A549 treated with RU486 at 1 μM for 4 hours (cell line): ENCODE measurements at places on chromosomes 11 and 22. TPM values are rescaled to one million over a fixed set of nuclear protein-coding genes. Genes with fewer than 3 reads are reported as not detected.

OR2AG1 gene
- not detected in 5 replicates for total RNA-seq

C22orf15 gene
- total RNA-seq = not detected in 5 replicates

FIBIN gene
- total RNA-seq = not detected in 5 replicates

WT1 gene
- total RNA-seq = 4.9 to 6.5 TPM (median 6.4 TPM) in 5 replicates

MUC6 gene
- 0.01 TPM in 2 of 5 replicates, not detected in the others for total RNA-seq

SLCO2B1 gene
- 3.2 to 4.0 TPM (median 3.4 TPM) in 5 replicates for total RNA-seq

HPX gene
- 0.32 to 0.75 TPM (median 0.62 TPM) in 5 replicates for total RNA-seq

ANO5 gene
- 0.89 to 1.8 TPM (median 1.7 TPM) in 5 replicates for total RNA-seq

FXYD6 gene
- 0.14 to 0.43 TPM (median 0.28 TPM) in 5 replicates for total RNA-seq

DSCAML1 gene
- total RNA-seq = 0.13 to 0.31 TPM (median 0.22 TPM) in 5 replicates

TRIM34 gene
- total RNA-seq = 2.7 to 5.1 TPM (median 3.9 TPM) in 5 replicates

AP5B1 gene
- 7.8 to 13.4 TPM (median 10.6 TPM) in 5 replicates for total RNA-seq

ALDH3B2 gene
- total RNA-seq = not detected in 5 replicates

ARHGAP8 gene
- 0.81 to 1.9 TPM (median 1.6 TPM) in 5 replicates for total RNA-seq

GGTLC2 gene
- total RNA-seq = not detected in 5 replicates

SLC17A6 gene
- not detected in 5 replicates for total RNA-seq

FXYD2 gene
- total RNA-seq = 14.3 to 23.4 TPM (median 14.8 TPM) in 5 replicates

TSGA10IP gene
- total RNA-seq = not detected in 5 replicates

CDC42BPG gene
- total RNA-seq = 0.95 to 1.9 TPM (median 1.5 TPM) in 5 replicates

OR52I2 gene
- not detected in 5 replicates for total RNA-seq

GRAP2 gene
- total RNA-seq = not detected in 5 replicates

MS4A3 gene
- total RNA-seq = not detected in 5 replicates

OR4C11 gene
- total RNA-seq = not detected in 5 replicates

USP2 gene
- 0.18 to 0.62 TPM (median 0.28 TPM) in 5 replicates for total RNA-seq
